ENCODE measurements at places on chromosomes 6 and 20.

DNA sequence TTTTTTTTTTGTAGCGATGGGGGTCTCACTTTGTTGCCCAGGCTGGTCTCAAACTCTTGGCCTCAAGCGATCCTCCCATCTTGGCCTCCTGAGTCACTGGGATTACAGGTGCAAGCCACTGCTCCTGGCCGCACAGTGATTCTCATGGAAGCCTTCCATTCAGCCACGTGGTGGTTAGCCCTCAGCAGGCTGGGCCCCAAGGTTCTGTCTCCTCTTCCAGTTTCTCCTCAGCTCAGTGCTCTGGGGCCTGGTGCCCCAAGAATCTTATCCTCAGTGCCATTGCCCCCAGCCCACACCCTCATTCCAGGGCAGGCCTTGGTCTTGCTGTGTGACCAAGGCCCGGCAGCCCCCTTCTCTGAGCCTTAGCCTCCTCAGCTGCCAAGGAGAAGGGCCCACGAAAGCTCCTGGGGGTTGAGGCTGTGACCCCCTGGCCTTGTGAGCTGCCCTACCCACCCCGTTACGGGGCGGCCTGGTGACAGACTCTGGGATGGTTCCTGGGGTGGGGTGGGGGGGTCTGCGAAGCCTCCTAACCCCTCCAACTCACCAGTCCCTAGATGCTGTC, 16.4 kb downstream of the SRC start:
- DNase-seq = no peak

- no peak for DNase-seq
Observed at GRCh38 chr6:113018351-113019151, 671.4 kb downstream of the RFPL4B start.

GRCh38 chr6:105553171-105553570, 150.3 kb upstream of the PREP start:
- DNase-seq = no peak

- no peak for DNase-seq
Observed at GRCh38 chr6:39937686-39938333, 3.5 kb upstream of the MOCS1 start.

GRCh38 chr6:56227071-56227879, 20.1 kb downstream of the COL21A1 start:
- no peak for DNase-seq
